ENCODE measurements at places on chromosomes 13 and 19.

DNA sequence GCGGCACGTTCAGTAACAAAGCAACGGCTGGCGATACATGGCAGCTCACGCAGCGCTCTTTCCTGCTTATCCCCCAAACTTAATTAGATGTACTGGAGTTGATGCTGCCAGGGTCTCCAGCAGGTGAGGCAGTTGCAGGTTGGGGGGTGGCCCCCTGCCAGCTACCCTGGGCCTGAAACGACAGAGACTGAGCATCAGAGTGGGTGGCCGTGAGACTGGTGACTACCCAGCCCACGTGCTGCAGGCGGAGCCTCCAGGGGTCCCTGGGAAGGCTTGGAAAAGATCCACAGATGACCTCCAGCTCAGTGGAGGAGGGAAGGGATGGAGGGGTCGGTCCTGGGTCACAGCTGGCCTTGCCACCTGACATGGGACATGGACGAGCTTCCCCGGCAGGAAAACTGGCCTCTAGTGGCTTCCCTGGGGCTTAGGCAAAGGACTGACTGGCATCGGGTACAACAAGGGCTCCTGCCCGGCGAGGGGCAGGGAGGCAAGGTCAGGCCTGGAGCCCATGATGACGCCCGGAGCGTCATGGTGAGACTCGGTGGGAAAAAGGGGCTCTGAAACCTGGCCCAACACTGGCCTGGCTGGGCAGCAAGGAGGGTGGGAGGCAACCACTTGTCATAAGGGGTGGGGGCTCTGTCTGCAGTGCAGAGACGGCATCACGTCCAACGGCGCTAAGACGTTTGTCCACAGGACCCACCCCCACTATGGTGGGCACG lies 24.0 kb downstream of the CILP2 start:
- DNase-seq: no peak

- no peak for DNase-seq
Observed at GRCh38 chr13:109776575-109776974, 9.8 kb downstream of the IRS2 start.

GRCh38 chr13:66530686-66531085 lies 699.5 kb downstream of the PCDH9 start:
- DNase-seq: no peak

- DNase-seq: no peak
Observed at GRCh38 chr19:3642987-3643673, 16.5 kb upstream of the CACTIN start.

DNA sequence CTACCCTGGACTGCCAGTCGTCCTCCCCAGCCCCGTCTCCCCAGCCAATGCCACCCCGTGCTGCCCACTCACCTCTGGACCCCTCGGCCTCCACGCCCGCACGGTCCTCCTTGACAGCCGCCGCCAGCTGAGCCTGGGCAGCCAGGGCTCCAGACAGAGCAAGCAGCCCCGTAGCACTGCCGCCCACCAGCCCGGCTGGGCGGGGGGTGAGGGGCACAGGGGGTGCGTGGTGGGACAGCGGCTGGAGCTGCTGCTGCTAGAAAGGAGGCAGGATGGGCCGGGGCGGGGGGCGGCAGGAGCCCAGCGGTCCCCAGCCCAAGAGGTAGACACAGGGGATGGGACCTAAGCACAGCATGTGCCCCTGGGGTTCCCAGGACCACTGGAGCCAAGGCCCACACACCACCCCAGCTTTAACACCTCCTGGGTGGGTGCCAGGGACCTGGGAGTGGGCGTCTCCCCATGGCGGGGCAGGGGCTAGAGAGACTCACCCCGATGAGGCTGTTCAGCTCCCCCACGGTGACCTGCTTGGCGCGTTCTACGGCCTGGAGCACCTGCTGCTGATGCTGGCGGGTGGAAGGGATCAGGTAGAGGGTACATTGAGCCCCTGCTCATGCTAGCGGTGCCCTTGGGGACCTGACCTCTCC lies 9.7 kb downstream of the TLE2 start:
- DNase-seq: no peak

- DNase-seq: no peak
Observed at GRCh38 chr19:5186293-5187050, 154.1 kb downstream of the PTPRS start.

- DNase-seq: no peak
Observed at GRCh38 chr19:30360376-30361106, 11.6 kb upstream of the ZNF536 start.

DNA sequence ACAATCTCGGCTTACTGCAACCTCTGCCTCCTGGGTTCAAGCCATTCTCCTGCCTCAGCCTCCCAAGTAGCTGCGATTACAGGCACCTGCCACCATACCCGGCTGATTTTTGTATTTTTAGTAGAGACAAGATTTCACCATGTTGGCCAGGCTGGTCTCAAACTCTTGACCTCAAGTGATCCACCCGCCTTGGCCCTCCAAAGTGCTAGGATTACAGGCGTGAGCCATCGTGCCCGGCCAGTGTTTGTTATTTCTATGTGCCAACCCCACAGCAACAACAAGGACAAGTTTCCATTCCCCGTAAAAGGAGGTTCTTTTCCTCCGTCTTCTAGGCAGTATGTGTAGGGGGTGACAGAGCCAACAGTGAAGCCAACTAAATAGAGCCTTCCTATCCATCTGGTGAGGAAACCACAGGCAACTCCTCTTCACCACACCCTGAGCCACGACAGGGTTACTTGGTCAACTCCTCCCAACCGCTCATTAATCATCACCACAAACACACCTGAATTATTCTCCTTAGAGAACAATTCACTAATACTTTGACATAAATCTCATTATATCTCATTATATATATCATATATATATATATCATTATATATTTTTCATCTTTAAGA lies 25.5 kb downstream of the FOXO1 start:
- no peak for DNase-seq

DNA sequence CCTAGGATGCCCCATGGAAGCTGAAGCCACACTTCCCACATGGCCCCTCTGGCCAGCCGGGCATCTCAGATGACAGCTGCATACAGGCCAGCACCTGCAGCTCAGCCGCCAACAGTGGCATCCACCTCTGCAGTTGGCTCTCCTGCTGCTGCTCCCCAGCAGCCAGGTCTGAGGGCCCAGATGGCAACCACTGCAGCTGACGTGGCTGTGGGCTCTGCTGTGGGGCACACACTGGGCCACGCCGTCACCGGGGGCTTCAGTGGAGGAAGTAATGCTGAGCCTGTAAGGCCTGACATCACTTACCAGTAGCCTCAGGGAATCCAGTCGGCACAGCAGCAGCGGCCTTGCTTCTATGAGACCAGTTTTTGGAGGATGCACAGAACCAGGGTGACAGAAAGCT lies 45.3 kb upstream of the LSM14A start:
- no peak for DNase-seq

GRCh38 chr13:107585469-107586180 lies 629.7 kb downstream of the LIG4 start:
- no peak for DNase-seq

GRCh38 chr13:110388108-110388943 lies 81.2 kb downstream of the COL4A2 start:
- no peak for DNase-seq
